ENCODE measurements at places on chromosomes 2 and 18. TPM values are rescaled to one million over a fixed set of nuclear protein-coding genes. Genes with fewer than 3 reads are reported as not detected.

The MPPE1 gene
- 88.0 TPM for total RNA-seq

The DCDC2C gene
- total RNA-seq: not detected

The SETBP1 gene
- 0.08 TPM for total RNA-seq

The ZNF385B gene
- total RNA-seq: not detected

The TEX44 gene
- total RNA-seq: not detected

The THADA gene
- total RNA-seq: 37.0 TPM

GRCh38 chr18:48629730-48630324, 91.0 kb downstream of the CTIF start:
- DNase-seq: no peak

GRCh38 chr2:191051177-191051576, 37.2 kb upstream of the STAT1 start:
- no peak for DNase-seq

DNA sequence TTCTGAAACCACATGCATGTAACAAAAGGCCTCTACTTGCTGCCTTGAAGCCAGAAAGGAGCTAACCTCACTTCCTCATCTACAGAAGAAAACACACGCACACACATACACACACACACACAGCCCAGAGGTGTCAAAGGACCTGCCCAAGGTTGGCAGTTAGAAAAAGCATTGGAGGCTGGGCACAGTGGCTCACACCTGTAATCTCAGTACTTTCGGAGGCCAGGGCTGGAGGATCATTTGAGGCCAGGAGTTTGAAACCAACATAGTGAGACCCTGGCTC, 125.9 kb upstream of the RNF152 start:
- DNase-seq: no peak

- DNase-seq: no peak
Measured at GRCh38 chr2:156156580-156156979, 175.9 kb downstream of the NR4A2 start.

DNA sequence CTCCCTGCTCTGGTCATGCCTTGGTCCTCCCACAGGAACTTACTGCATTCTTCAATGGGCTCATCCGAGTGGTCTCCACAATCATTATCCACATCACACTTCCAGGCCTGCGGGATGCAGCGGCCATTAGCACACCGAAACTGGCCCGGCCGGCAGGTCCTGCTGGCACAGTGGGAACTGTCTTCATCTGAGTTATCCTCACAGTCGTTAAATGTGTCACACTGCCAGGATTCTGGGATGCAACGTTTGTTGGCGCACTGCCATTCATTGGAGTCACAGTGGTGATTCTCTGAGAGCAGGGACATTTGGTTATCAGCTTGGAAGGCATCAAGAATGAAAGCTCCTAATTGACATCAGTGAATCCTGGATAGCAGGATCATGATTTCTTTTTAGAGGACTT, 104.5 kb downstream of the DHRS9 start:
- DNase-seq: no peak

DNA sequence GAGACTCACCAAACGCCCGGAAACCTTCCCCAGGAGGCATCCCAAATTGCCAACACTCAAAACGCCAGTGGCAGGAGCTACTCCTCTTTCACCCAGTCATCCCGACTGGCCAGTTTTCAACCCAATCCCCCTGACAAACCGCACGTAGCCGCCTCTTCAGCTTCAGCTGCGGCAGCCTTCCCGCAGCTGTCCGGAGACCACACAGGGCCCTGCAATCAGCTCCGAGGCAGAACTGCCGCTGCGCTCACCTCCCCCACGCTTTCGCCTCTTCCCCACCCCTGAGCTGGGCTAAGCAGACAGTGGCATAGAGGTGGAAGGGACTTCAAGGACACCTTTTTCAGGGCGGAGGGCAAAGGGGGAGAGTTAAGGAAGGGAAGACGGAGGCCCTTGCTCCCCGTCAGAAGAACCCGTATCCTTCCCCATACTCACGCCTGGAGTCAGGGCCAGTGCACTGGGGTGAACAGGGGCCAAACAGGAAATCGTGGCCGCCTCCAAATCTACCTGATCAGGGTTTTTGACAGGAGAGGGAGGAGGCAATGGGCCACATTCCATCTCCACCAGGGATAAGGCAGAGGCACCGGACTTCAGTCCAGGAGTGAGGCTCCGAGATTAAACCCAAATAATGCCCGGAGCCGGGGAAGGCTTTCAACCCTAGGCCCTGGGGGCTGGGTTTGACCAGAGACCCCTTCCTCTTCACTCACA, 16.9 kb downstream of the CYP26B1 start:
- DNase-seq: no peak

DNA sequence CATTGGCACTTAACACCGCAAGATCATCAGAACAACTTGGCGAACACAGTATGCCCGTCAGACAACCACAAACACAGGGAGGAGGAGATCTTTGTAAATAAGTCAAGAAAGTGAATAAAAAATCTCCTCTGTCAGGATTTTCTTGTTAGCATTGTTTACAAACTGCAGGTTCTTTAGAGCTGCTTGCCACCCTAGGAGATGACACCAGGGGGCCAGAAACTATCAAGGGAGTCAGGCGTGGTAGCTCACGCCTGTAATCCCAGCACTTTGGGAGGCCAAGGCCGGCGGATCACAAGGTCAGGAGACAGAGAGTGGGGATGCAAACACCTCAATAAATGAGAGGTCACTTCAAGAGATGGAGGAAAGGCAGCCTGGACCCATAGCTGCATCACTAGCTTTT, 428.1 kb downstream of the SETBP1 start:
- DNase-seq: no peak

GRCh38 chr2:57444752-57445430, 601.7 kb upstream of the VRK2 start:
- no peak for DNase-seq

DNA sequence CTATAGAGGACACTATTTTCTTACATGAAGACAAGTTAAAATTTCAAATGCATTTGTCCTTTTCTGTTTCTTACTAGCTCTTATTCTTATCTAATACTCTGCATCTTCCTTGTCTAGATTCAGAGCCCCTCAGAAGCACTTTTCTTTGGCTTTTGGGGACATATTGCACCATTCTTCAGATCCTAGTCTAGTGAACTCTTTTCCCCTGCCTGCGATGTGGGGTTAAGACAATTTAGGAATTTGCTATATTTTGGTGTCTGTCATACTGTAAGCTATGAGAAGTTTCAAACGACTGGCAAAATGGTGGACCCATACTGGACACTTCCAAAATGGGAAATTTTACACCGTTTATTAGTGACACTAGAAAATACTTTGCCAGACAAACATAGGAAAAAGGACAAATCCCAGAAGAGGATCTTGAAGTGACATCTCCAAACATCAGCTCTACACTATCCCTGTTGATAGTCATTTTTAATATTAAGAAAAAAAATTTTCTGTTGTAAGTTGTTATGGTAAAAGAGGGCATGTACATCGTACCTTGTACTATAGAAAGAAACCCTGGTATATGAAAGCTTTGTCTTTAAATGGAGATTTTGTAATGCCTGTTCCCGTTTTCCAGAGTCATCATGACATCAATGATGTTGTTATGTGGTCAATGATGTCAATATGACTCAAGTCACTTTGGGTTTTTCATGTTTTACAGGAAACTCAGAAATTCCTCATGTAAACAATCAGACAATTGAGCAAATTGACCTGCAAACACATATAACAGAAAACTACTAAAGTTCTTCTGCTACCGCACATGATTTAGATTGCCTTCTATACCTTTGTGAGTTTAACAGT, 4.4 kb upstream of the KYNU start:
- no peak for DNase-seq

DNA sequence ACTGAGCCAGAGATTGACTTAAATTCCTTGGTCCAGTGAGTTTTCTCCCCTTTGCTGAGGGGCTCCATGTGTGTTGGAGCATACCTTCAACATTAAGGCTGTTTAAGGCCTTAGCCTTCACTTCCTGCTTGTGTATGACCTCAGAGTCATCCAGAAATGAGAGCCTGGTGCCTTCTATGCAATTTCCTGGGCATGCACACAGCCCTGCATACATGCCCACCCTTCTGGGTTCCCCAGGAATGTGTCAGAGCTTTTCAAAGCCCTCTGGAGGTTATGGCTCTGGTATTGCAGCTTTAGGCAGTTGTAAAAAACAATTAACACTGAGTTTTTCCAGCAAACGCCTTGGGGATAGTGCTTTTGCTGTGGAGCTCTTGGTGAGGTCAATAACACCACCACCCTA, 16.7 kb downstream of the IL1R1 start:
- no peak for DNase-seq

Data from naive thymus-derived CD4-positive, alpha-beta T cell (primary cell).